A549 treated with DMSO at 1 μM for 4 hours (cell line): ENCODE measurements at places on chromosomes 16 and 17. TPM values are rescaled to one million over a fixed set of nuclear protein-coding genes. Genes with fewer than 3 reads are reported as not detected.

The FBXW10 gene
- total RNA-seq: 0.95 to 1.6 TPM (median 1.2 TPM) in 5 replicates

The MLKL gene
- 22.8 to 28.0 TPM (median 25.6 TPM) in 5 replicates for total RNA-seq

The TBC1D3I gene
- 0.19 to 0.46 TPM (median 0.29 TPM) in 5 replicates for total RNA-seq

The KRTAP16-1 gene
- not detected in 5 replicates for total RNA-seq

The HYDIN gene
- total RNA-seq: 0.30 to 0.52 TPM (median 0.39 TPM) in 5 replicates

The PRSS36 gene
- 0.43 to 1.0 TPM (median 0.84 TPM) in 5 replicates for total RNA-seq

The USP43 gene
- total RNA-seq: 4.4 to 5.9 TPM (median 5.1 TPM) in 5 replicates

The PRM3 gene
- total RNA-seq: not detected in 5 replicates

The TRIM25 gene
- total RNA-seq: 64.9 to 79.4 TPM (median 73.2 TPM) in 5 replicates

The TNFSF12 gene
- 8.4 to 13.8 TPM (median 11.7 TPM) in 5 replicates for total RNA-seq

The MFAP4 gene
- 0.20 TPM in 1 of 5 replicates, not detected in the others for total RNA-seq

The CD300A gene
- total RNA-seq: 0.06 to 1.1 TPM (median 0.08 TPM) in 4 of 5 replicates, not detected in the other

The KRT28 gene
- total RNA-seq: not detected in 5 replicates

The NPW gene
- total RNA-seq: 0.74 to 1.3 TPM (median 0.99 TPM) in 5 replicates

The TBX2 gene
- total RNA-seq: 6.0 to 8.7 TPM (median 7.6 TPM) in 5 replicates

The NPIPB9 gene
- total RNA-seq: 0.69 to 2.3 TPM (median 1.8 TPM) in 5 replicates

The AANAT gene
- total RNA-seq: 0.21 to 0.41 TPM (median 0.29 TPM) in 4 of 5 replicates, not detected in the other

The GINS2 gene
- total RNA-seq: 29.3 to 31.9 TPM (median 31.3 TPM) in 5 replicates

The HID1 gene
- 6.3 to 7.3 TPM (median 7.2 TPM) in 5 replicates for total RNA-seq

The GNAO1 gene
- total RNA-seq: 0.25 to 0.62 TPM (median 0.44 TPM) in 5 replicates

The ACSM5 gene
- total RNA-seq: not detected in 5 replicates

The HS3ST3B1 gene
- total RNA-seq: 0.27 to 0.49 TPM (median 0.36 TPM) in 5 replicates

The CLEC19A gene
- total RNA-seq: 0.10 to 0.17 TPM (median 0.15 TPM) in 5 replicates

The MATCAP1 gene
- total RNA-seq: 4.0 to 7.4 TPM (median 5.9 TPM) in 5 replicates

The CX3CL1 gene
- 0.04 to 0.32 TPM (median 0.10 TPM) in 4 of 5 replicates, not detected in the other for total RNA-seq

The PRKCB gene
- 0.17 to 0.50 TPM (median 0.24 TPM) in 5 replicates for total RNA-seq

The ITGAL gene
- 0.12 to 0.28 TPM (median 0.21 TPM) in 4 of 5 replicates, not detected in the other for total RNA-seq

The MT1H gene
- total RNA-seq: not detected in 5 replicates

The ACSM3 gene
- total RNA-seq: 3.5 to 4.6 TPM (median 4.5 TPM) in 5 replicates

The TBC1D3 gene
- total RNA-seq: not detected in 5 replicates

The SLC4A1 gene
- not detected in 5 replicates for total RNA-seq

The MRC2 gene
- total RNA-seq: 38.2 to 64.6 TPM (median 52.8 TPM) in 5 replicates

The DPEP2NB gene
- not detected in 5 replicates for total RNA-seq

The ZDHHC1 gene
- total RNA-seq: 5.3 to 6.9 TPM (median 6.3 TPM) in 5 replicates

The ZC3H18 gene
- total RNA-seq: 46.1 to 59.8 TPM (median 53.6 TPM) in 5 replicates
